ENCODE measurements at places on chromosomes 16 and 17. TPM values are rescaled to one million over a fixed set of nuclear protein-coding genes. Genes with fewer than 3 reads are reported as not detected.

DNA sequence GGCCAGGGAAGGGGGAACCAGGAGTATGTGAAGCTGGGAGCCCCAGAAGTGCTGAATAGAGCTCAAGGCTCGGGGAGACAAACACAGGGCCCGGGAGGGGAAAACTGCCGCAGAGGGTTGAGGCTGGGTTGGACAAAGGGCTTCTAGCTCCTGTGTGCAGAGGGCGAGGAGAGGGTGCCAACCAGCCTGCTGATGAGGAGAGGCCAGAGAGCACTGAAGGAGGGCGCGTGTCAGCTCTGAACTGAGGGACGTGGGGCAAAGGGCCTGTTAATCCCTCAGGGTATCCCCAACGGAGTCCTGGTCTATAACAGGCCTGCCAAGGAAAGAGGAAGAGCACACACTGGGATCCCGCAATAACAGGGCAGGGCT lies 151.3 kb downstream of the C16orf78 start:
- H3K27me3 ChIP-seq: no peaks in the 10 kb centered on the region
- H3K36me3 ChIP-seq: peaks cover 30% of the 10 kb centered on the region
- H3K4me3 ChIP-seq: no peak overlapping the region
- no peak overlapping the region for H3K27ac ChIP-seq
- no peak for DNase-seq
- H3K4me1 ChIP-seq: peaks cover 50% of the 10 kb centered on the region

- H3K27ac ChIP-seq: no peak overlapping the region
- H3K4me1 ChIP-seq: peaks cover 47% of the 10 kb centered on the region
- no peak overlapping the region for H3K4me3 ChIP-seq
- no peak for DNase-seq
These were observed 15.9 kb downstream of the B9D1 start for GRCh38 chr17:19346351-19347255.

GRCh38 chr16:47073223-47074155 lies 70.3 kb downstream of the NETO2 start:
- no peak overlapping the region for H3K4me3 ChIP-seq

Gene OR1A1
- total RNA-seq: not detected

DNA sequence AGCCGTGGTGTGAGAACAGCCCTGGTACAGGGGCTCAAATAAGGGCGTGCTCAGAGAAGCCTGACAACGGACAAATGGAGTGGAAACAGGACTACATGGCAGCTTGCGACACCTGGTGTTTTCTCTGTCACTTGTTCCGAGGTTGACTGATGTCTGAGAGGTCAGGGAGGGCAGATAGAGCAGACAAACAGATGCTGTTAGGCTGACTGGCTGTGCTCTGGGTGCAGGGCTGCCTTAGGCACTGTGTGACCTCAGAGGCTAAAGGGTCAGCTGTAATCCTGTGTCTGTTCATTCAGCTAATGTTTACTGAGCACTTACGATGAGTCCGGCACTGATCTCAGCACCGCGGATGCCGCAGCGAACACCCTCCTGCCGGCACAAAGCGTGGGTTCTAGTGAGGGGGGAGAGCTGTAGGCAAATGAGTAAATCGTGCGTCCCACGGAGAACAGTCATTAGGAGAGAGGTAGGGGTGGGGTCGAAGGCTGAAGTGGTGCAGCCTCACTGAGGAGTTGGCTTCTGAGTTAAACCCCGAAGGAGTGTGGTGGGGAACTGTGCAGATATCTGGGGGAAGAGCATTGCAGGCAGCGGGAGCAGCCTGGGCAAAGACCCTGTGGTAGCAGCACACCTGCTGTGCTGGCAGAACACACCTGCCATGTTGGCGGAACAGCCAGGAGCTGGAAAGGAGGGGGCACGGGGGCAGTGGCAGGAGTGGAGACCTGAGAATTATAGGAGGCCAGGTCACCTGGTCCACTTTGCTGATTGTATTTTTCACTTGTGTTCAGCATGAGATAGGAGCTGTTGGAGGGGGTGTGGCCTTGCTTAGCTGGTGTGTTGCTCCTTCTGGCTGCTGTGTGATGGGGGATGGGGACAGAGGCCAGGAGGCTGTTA lies 35.0 kb downstream of the GPT2 start:
- no peak overlapping the region for H3K4me3 ChIP-seq
- H3K27me3 ChIP-seq: no peaks in the 10 kb centered on the region
- no peak overlapping the region for H3K27ac ChIP-seq
- peaks cover 88% of the 10 kb centered on the region for H3K36me3 ChIP-seq
- H3K4me1 ChIP-seq: peaks cover 38% of the 10 kb centered on the region

GRCh38 chr17:78769196-78769773 lies 12.8 kb downstream of the CYTH1 start:
- no peak overlapping the region for H3K4me3 ChIP-seq
- H3K4me1 ChIP-seq: peaks cover 15% of the 10 kb centered on the region

DNA sequence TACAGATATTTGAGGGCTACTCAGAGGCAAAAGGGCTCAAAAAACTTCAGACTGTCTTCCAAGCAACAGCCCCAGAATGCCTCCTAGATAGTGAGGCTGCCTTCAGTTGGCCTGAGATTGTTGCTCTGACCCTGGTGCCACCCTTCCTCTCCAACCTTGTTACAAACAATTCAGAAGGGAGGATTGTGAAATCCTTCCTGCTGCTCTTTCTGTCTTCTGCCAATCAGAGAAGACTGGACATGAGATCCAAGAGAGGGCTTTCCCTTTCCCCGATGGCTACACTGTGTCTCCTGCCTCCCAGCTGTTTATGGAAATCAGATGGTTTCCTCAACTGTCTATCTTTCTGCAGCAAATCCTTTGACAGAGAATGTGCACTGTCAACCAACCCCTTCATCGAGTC lies 419.9 kb downstream of the CDH13 start:
- no peak overlapping the region for H3K27ac ChIP-seq
- H3K4me1 ChIP-seq: no peaks in the 10 kb centered on the region
- H3K36me3 ChIP-seq: no peaks in the 10 kb centered on the region

GRCh38 chr17:69105907-69106730 lies 35.6 kb downstream of the ABCA6 start:
- H3K4me3 ChIP-seq: no peak overlapping the region
- no peak for DNase-seq
- H3K27ac ChIP-seq: no peak overlapping the region
- no peaks in the 10 kb centered on the region for H3K36me3 ChIP-seq

- DNase-seq: no peak
- no peak overlapping the region for H3K4me3 ChIP-seq
- H3K27me3 ChIP-seq: no peaks in the 10 kb centered on the region
- H3K27ac ChIP-seq: no peak overlapping the region
- no peaks in the 10 kb centered on the region for H3K4me1 ChIP-seq
These were observed 13.0 kb downstream of the PIRT start for GRCh38 chr17:10824874-10825273.

DNA sequence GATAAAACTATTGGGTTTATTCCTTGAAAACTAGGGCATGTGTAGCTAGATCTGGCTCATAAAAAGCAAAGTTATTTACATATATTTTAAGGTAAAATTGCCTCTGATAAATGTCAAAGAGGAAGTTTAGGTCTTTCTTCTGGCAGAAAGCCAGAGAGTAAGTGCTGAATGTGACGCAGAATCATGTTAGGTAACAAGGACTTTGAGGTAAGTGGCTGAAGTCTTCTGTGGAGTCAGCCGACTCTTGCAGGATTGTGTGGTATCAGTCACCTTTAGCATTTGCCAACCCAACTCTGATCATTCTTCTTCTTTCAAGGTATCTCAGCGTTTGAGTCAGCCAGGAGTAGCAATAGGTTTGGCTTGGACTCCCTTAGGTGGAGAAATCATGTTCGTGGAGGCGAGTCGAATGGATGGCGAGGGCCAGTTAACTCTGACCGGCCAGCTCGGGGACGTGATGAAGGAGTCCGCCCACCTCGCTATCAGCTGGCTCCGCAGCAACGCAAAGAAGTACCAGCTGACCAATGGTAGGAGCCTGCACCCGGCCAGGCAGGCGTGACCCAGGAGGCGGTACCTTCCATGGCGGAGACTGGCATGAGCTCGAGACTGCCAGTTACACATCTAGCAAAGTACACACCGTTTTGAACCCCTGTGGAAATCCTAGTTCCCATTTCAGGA lies 37.9 kb downstream of the SIAH1 start:
- peaks cover 28% of the 10 kb centered on the region for H3K36me3 ChIP-seq
- peaks cover 4% of the 10 kb centered on the region for H3K4me1 ChIP-seq
- DNase-seq: no peak
- no peak overlapping the region for H3K27ac ChIP-seq
- H3K4me3 ChIP-seq: no peak overlapping the region
- H3K27me3 ChIP-seq: no peaks in the 10 kb centered on the region

DNA sequence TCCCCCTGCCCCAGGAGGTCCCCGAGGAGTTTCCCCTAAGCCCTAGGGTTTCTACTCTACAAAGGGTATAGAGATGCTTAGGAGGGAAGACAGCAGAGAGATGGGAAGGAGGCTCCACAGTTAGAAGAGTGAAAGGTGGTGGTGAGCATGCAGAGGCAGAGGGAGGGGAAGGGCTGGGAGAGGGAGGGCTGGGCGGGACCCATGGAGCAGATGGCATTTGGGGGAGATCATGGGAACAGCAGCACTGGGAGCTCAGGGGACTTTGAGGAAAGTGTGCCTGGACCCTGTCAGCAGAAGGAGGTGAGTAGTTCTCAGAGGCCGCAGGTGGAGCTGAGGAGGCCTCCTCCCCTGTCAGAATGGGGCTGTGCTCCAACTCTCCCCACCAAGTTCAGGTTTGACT lies 650 bp upstream of the OTOP3 start:
- H3K36me3 ChIP-seq: no peaks in the 10 kb centered on the region
- no peak overlapping the region for H3K27ac ChIP-seq
- DNase-seq: no peak
- H3K4me1 ChIP-seq: peaks cover 13% of the 10 kb centered on the region
- no peak overlapping the region for H3K4me3 ChIP-seq
- H3K27me3 ChIP-seq: peaks cover 80% of the 10 kb centered on the region

DNA sequence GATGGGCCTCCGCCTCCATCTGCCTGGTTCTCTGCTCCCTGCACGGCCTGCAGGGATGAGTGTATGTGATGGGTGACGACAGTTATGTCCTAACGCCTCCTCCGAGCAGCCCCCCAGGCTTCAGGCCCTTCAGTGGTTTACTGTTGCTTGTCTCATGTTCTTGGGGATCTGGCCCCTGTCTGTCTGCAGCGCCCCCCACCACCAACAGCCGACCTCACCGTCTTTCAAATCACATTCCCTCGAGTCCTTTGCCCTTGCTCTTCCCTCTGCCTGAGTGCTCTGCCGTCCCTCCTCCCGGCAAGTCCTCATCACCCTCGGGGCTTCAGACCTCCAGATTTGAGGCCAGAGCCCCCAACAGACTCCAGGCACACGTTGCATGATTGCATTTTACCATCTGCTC lies 18.2 kb downstream of the METTL22 start:
- H3K4me3 ChIP-seq: no peak overlapping the region
- no peaks in the 10 kb centered on the region for H3K27me3 ChIP-seq
- peaks cover 73% of the 10 kb centered on the region for H3K36me3 ChIP-seq
- DNase-seq: no peak
- H3K27ac ChIP-seq: no peak overlapping the region

GRCh38 chr17:54256401-54256929 lies 433.7 kb downstream of the KIF2B start:
- H3K4me1 ChIP-seq: no peaks in the 10 kb centered on the region
- DNase-seq: no peak
- H3K27ac ChIP-seq: no peak overlapping the region
- H3K36me3 ChIP-seq: no peaks in the 10 kb centered on the region
- H3K4me3 ChIP-seq: no peak overlapping the region

DNA sequence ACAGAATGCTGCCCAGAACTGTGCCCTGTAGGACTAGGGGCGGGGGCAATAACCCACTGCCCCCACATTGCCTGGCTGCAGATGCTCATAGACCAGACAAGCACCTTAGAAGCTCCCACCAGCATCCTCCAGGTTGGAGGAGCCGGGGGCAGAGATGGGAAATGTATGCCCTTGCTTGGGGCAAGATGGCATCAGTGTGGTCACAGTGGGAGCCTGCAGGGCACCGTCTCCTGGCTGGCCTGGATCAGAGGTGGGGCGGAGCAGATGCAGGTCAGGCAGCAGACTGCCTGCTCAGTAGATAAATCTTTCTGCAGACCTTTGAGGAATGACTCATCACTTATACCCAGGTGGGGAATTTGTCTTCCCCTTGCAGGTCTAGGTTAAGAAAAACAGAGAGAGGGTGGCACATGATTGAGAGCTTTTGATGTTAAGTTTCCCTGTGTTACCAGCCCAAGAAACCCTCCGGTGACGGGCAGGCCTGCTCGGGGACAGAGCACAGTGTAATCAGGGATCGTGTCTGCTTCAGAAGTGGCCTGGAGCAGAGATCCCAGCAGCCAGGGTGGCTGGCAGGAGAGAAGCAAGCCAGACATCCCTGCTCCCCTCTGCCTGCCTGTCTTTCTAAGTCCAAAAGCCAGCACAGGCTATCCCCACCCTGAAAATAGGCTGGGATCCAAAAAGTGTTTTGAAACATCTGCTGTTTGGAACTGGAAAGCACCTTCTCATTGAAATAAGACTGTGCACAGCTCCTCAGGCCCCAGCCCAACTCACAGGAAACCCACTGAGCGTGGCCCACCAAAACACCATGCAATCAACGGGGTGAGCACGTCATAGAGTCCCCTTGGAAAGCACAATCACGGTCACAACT lies 50.7 kb upstream of the RPL38 start:
- no peaks in the 10 kb centered on the region for H3K27me3 ChIP-seq
- no peak overlapping the region for H3K4me3 ChIP-seq
- H3K4me1 ChIP-seq: peaks cover 7% of the 10 kb centered on the region
- no peak overlapping the region for H3K27ac ChIP-seq

DNA sequence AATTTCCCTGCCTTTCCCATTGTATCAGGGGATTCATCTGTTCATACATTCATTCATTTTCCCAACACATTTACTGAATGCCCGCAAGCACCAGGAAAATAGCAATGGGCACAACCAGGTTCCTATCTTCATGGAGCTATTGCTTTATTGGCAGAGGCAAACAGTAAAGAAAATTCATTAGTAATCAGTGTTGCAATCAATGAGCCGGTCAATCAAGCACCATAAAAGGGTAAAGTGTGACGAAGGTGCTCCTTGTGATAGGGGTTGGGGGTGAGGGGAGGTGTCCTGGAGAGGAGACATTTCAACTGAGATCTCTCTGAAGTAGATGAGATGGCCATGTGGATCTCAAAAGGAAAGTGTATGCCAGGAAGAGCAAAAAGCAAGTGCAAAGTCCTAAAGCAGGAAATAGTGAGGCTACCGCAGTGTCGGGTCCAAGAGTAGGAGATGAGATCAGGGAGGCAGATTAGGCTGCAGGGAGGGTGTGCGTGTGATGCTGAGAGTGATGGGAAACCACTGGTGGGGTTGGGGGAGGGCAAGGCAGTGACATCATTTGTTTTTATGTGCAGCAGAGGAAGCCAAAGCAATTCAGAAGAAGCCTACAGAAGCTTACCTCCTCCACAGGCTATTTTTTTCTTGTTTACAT lies 28.4 kb downstream of the CDH13 start:
- DNase-seq: no peak
- H3K36me3 ChIP-seq: no peaks in the 10 kb centered on the region
- H3K4me3 ChIP-seq: no peak overlapping the region

GRCh38 chr16:49809062-49809461 lies 46.9 kb downstream of the ZNF423 start:
- no peak for DNase-seq
- peaks cover 59% of the 10 kb centered on the region for H3K4me1 ChIP-seq
- H3K27me3 ChIP-seq: no peaks in the 10 kb centered on the region

Gene MMP15
- 29.6 TPM for total RNA-seq

GRCh38 chr17:69236464-69236863 lies 7.8 kb upstream of the ABCA10 start:
- no peaks in the 10 kb centered on the region for H3K36me3 ChIP-seq
- H3K27ac ChIP-seq: no peak overlapping the region
- no peak overlapping the region for H3K4me3 ChIP-seq
- no peaks in the 10 kb centered on the region for H3K27me3 ChIP-seq
- no peaks in the 10 kb centered on the region for H3K4me1 ChIP-seq

GRCh38 chr17:78708510-78708973 lies 73.5 kb downstream of the CYTH1 start:
- no peak for DNase-seq
- no peak overlapping the region for H3K4me3 ChIP-seq
- peaks cover 8% of the 10 kb centered on the region for H3K36me3 ChIP-seq

All from spinal cord (tissue), 10 donors.